ENCODE measurements at places on chromosomes 5 and 9.
A peak's percentile ranks its signal among the peaks of the same experiment; 100 is the strongest.

- DNase-seq, result no peak
These were observed 22.8 kb upstream of the ZNF618 start for GRCh38 chr9:113853333-113853732.

DNA sequence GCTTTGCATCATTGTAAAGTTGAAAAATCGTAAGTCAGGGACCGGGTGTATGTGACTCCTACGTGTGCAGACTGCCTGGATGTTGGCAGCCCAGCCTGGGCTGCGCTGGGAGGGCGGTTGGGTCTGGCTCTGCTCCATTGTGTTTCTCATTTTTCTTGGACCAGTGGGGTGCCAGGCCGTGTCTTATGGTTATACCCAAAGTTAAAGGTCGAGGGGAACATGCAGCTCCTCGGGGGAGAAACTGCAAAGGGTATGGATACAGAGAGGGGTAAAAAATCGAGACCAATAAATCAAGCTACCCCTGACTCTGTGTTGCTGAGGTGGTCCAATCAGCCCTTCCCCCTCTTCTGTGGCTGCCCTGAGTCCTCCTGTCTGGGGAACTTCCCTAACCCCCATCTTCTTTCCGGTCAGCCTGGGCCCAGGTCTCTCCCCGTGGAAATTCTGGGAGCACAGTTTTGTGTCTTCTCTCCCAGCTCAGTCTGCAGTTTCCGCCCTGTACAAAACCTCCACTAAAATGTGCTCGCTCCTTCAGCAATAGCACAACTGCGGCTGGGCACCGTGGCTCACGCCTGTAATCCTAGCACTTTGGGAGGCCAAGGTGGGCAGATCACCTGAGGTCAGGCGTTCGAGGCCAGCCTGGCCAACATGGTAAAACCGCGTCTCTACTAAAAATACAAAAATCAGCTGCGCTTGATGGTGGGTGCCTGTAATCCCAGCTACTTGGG is 34.1 kb upstream of the UNC5A start:
- DNase-seq, result no peak

DNA sequence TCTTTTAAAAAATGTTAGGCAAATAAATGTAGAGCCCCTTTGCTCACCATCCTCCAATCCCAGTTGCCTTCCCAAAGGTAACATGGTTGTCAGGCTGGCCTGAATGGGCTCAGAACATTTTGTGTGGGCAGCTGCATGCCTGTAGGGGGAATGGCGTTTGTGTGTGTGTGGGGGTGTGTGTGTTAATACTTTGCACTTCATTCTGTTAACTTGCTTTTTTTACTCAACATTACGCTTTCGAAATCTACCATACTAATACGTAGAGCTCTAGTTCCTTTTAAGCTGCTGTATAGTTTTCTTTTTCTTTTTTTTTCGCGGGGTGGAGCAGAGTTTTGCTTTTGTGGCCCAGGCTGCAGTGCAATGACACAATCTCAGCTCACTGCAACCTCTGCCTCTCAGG is 14.0 kb downstream of the MYOZ3 start:
- DNase-seq, result no peak

GRCh38 chr5:27855491-27855890 is 817.1 kb upstream of the CDH9 start:
- no peak for DNase-seq

- DNase-seq, result peak; percentile 18
These were observed 259.9 kb upstream of the TARS1 start for GRCh38 chr5:33180900-33181299.

- DNase-seq, result no peak
These were observed 21.3 kb upstream of the ANKRD34B start for GRCh38 chr5:80591352-80591751.
